ENCODE measurements at places on chromosomes 16 and 17.

DNA sequence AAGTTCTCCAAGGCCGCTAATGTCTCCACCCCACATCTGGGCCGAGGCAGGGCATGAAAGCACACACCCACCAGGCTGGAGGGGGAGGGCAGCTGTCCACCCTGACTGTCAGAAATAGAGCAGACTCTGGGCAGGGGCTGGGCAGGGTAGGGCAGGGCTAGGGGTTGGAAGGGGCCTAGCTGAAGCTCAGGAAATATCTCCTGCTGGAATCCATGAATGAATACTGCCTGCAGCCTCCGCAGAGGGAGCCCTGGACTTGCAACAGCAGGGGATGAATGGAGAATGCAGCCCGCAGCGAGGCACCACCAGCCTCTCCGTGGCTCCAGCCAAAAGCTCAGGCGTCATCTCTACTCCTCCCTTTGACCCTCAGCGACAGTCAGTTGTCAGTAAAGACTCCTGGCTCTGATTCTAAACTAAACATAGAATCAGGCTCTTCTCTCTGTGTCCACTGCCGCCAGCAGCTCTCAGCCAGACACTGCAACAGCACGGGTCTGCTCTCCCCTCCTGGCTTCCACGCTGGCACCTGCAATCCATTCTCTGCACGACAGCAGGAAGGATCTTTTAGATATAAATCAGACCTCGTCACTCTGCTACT, 23.9 kb upstream of the NGFR start:
- no peak for DNase-seq

- DNase-seq: no peak
Observed at GRCh38 chr17:65436871-65437270, 124.6 kb downstream of the AXIN2 start.

GRCh38 chr17:65523411-65523810, 38.0 kb downstream of the AXIN2 start:
- no peak for DNase-seq

GRCh38 chr17:35731239-35731916, at the start of gene RASL10B:
RASL10B (plus strand) TSS chr17:35731639; CDS start chr17:35735185, 3,546 bp downstream.
- peak; percentile 82 for DNase-seq

DNA sequence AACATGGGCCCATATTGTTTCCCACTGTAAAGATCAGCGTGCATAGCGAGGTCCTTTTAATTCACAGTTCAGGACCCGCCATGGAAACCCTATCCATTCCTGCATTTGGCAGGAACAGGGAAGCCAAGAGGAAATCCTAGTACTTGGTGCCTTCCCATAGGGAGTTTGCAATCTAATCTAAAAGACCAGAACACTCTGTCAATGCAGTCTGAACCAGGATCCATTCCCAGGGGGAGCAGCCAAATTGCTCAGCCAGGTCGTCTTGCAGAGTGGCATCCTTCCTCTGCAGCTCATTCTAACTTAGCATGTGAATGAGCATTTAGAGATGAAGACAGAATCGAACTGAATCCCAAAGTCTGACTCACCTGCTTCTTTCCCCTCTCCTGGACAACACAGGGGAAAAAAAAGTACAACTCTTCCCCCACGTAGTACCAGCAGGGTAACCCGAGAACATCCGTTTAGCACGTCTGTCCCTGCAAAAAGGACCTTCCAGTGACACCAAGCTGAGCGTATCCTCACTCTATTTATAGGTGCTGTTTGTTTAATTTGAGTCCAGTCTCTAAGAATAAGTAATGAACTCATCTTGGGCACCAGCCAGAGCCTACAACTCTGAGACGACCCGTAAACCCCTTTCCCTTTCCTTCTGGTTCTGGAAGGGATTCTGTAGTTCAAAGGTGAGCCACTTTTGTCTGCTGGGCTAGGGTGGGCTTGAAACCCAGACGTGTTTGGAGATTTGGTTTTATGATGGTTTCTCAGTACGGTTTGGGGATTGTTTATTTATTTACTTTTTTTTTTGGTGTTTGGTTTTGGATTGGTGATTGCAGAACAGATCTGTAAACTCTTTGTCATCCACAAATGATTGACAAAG, 74.5 kb downstream of the ERCC4 start:
- no peak for DNase-seq

GRCh38 chr17:21213638-21214014, 335 bp downstream of the TMEM11 start:
- peak; percentile 12 for DNase-seq

- no peak for DNase-seq
Observed at GRCh38 chr16:77877712-77878347, 89.5 kb downstream of the VAT1L start.

DNA sequence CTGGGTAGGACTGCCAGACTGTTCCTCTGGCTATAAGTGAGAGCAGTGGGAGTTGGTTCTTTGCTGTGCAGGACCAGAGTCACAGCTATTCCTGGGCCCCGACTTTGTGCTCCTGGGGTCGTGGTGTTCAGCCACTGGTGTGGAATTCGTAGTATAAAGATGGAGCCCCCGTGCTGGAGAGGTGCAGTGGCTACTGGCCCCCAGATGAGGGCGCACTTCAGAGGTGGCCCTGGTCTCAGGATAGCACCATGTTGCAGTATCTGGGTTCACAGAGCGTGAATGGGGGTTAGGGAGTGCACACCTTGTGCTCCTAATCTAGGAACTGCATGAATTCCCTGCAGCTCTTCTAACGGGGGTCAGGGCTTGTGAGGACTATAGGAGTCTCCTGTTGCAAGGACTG, 21.1 kb downstream of the TANC2 start:
- no peak for DNase-seq

- DNase-seq: peak; percentile 92
Observed at GRCh38 chr16:87636050-87636684, 33.9 kb downstream of the JPH3 start.

- DNase-seq: no peak
Observed at GRCh38 chr17:76732734-76733617, 4.2 kb downstream of the SRSF2 start.

- DNase-seq: no peak
Observed at GRCh38 chr17:43846963-43847371, at the start of gene CD300LG. CD300LG (plus strand) TSS chr17:43847176; CDS start chr17:43847217, 41 bp downstream.

GRCh38 chr17:77320044-77320440, 179.3 kb downstream of the SEC14L1 start:
- DNase-seq: no peak

DNA sequence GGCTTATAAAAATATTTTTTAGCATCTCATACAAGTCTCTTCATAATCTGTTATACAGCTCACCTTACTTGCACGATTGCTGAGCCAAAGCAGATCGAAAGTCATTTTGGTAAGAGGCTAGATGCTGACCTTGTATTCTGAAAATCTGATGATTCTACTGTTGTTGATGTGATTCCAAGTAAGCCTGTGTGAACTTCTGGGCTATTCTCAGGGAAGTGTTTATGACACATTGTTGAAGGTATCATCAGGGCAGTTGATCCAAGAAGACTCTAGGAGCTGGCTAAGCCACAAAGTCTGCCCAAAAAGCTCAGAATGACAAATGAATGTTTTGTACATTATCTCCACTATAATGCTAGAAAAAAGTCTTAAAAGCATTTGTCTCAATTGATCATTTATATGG, 16.0 kb downstream of the OMG start:
- no peak for DNase-seq

DNA sequence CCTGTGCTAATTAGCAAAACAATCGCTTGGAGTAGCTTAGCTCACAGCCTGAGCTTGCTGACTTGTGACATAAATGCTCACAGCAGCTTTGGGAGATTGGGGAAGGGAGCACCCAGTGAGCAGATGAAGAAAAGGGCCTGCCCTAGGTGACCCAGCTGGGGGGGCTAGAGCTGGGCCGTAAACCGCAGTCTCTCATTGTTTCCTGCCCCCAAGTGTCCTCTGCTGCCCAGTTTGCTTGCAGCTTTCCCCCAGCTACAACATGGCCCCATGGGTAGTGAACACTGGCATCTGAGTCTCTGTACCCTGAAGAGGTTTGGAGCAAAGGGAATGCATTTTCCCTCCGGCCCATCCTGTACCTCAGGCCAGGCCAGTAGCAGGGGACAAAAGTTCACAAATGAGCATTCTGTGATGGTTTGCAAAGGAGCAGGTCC, 349.4 kb downstream of the SLC39A11 start:
- no peak for DNase-seq

DNA sequence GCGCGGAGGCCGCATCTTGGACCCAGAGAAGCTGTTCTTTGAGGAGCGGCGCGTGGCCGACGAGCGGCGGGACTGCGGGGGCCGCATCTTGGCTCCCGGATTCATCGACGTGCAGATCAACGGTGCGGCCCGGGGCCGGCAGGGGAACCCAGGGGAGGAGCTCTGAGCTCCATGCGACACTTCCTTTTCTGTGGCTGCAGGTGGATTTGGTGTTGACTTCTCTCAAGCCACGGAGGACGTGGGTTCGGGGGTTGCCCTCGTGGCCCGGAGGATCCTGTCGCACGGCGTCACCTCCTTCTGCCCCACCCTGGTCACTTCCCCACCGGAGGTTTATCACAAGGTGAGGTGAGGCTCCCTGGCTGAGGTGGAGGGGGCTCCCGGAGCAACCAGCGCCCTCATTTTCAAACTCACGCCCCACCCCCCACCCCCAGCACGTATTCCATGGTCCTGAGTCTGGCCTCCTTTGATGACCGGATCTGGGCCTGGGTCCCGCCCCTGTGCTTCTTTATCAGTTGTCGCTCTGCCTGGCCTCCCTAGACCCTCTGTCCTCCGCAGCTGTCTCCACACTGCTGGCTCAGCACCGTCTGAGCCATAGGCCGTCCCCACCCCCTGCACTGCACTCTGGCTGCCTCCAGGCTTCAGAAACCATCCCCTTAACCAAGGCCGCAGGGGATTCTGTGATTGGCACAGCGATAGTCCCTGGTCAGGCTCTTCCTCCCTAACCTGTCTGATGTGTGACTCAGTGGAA, 787 bp downstream of the AMDHD2 start:
- DNase-seq: no peak

- DNase-seq: no peak
Observed at GRCh38 chr16:87628940-87629339, 26.6 kb downstream of the JPH3 start.

GRCh38 chr17:8552577-8553320, 77.8 kb downstream of the MYH10 start:
- peak; percentile 10 for DNase-seq

DNA sequence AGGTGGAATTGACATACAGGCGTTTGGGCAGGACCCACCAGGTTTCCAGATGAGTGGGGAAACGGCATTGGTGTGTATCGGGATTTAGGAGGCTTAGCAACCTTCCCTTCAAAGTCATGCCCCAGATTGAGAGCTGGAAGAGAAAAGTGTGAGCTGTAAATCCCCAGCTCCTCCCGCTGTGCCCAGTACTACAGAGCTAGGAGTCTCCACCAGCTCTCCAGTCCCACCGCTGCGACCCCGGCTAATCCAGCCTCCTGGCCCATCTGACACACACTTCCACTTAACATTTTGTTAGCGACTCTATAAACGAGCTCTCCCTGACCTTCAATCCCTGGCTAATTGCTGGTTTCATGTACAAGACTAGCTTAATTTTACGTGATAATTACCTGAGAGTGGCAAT, 29.9 kb upstream of the LHX1 start:
- DNase-seq: no peak

DNA sequence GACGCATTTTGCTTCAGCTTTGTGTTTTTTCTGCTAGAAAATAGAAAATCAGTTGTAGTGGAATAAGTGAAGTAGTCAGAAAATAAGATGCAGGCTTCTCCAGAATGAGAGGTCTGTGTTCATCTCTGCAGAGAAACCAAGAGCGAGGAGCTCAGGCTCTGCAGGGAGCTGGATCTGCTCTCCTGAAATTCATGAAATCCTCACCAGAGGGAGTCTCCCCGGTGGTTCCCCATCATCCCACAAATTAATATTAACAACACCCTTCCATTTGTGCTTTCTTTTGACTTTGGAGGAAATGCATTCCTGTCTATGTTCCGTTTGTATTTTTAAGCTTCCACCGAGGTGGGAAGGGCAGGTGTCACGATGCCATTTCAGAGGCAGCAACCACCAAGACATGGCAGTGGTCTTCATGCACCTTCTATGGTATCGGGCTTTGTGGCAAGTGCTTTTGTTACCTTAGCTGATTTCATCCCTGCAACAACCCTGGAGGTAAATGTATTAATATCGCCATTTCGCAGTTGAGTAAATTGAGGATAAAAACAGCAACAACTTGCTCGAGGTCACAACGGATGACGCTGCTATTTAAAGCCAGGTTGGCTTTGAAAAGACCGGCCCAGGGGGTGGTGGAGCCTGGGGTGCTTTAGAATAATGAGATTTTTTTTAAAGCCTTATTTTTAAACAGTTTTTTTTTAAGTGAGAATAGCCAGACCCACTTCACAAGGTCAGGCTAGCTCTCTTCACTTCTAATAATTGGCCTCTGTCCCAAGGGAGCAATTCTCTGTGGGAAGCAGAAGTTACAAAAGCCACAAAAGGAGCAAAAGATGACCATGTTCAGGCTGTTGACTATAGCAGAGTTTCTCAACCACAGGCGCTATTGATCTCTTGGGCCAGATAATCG, 367.6 kb upstream of the ERCC4 start:
- no peak for DNase-seq

GRCh38 chr17:79098282-79098867, 23.8 kb downstream of the ENGASE start:
- no peak for DNase-seq

DNA sequence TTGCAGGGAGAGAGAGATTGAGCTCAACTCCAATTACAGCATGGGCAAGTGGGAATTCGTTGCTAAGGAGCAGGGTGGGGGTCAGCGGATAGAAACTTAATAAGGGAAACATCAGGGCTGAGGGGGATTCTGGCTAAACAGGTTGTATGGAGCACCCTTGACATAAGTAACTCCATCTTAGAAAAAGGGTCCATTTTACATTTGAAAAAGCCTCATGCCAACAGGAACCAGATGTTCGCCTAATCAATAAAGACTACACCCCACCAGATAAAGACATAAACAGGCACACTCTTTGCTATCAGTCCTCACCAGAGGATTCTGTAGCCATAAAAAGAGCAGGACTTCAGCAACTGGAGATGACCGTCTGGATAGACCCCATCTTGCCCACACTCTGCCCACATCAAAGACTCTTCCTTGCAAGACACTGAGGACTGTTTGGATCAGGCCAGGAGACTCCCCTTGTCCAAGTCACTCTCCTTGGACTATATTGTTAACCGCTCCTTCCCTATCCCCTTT, 1.6 kb upstream of the LRRC75A start:
- no peak for DNase-seq

- no peak for DNase-seq
Observed at GRCh38 chr17:65609286-65609685, 47.8 kb upstream of the AXIN2 start.

- DNase-seq: no peak
Observed at GRCh38 chr17:41775394-41776226, 10.9 kb downstream of the JUP start.

DNA sequence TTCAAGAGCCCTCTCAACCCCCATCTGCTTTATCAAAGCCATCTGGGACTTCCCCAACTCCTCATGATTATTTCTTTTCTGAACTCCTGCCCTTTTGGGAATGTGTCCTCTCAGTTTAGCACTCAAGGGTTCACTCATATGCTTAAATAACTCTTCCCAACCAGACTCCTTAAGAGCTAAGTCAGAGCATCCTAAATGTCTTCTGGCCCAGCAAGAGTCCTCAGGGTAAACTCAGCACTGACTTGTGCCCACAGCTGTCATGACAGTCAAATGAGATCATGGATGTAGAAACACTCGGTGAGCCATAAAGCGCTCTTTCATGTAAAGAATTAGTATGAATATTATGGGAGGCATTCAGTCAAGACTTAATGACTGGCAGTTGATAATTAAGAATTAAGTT, 85.9 kb downstream of the TEX14 start:
- DNase-seq: no peak

Data from BE2C (cell line).